Stimulated activated CD4-positive, alpha-beta T cell treated with anti-CD3 and anti-CD28 coated beads, Interleukin-15, amount 100 ng/mL, for 1 hour (primary cell): ENCODE measurements at places on chromosomes 7 and 10.

DNA sequence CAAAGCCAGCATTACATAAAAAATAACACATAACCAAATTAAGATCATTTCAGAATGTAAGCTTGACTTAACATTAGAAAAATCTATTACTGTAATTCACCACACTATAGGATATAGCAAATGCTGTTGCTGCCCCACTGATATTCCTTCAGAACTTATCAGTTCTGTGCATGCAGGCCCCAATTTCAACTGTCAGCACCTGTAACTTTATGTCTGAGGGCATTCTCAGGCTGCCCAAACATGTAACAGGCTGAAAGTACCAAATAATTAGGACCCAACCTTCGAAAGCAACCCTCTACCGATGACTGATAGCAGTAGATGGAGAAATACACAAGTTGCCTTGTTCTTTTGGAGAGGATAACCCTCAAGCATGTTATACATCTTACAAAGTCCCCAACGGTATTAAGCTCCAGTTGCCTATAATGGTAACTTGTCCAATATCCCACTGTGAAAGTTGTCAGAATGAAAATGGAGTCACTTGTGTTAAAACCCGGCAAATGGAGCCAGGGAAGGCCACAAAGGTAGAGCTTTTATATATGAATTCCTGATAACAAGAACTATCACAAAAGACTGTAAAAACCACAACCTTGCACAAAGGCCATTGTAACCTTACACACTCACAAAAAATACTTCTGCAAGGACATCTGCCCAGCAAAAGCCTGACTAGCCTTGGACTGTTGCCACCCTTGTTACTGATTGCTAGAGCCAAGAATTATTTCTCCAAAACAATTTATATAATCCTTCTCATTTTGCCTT lies 66.9 kb upstream of the ZNF746 start:
- no peak for DNase-seq

DNA sequence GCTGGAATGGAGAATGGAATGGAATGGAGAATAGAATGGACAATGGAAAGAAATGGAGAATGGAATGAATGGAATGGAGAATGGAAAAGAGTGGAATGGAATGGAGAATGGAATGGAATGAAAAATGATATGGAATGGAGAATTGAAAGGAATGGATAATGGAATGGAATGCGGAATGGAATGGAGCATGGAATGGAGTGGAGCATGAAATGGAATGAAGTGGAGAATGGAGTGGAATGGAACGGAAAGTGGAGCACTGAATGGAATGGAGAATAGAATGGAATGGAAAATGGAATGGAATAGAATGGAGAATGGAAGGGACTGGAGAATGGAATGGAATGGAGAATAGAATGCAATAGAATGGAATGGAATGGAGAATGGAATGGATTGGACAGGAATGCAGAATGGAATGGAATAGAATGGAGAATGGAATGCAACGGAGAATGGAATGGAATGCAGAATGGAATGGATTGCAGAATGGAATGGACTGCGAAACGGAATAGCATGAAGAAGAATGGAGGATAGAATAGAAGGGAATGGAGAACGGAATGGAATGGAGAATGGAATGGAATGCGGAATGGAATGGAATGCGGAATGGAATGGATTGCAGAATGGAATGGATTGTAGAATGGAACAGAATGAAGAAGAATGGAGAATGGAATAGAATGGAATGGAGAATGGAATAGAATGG lies 89.4 kb downstream of the NSUN6 start:
- no peak for DNase-seq

DNA sequence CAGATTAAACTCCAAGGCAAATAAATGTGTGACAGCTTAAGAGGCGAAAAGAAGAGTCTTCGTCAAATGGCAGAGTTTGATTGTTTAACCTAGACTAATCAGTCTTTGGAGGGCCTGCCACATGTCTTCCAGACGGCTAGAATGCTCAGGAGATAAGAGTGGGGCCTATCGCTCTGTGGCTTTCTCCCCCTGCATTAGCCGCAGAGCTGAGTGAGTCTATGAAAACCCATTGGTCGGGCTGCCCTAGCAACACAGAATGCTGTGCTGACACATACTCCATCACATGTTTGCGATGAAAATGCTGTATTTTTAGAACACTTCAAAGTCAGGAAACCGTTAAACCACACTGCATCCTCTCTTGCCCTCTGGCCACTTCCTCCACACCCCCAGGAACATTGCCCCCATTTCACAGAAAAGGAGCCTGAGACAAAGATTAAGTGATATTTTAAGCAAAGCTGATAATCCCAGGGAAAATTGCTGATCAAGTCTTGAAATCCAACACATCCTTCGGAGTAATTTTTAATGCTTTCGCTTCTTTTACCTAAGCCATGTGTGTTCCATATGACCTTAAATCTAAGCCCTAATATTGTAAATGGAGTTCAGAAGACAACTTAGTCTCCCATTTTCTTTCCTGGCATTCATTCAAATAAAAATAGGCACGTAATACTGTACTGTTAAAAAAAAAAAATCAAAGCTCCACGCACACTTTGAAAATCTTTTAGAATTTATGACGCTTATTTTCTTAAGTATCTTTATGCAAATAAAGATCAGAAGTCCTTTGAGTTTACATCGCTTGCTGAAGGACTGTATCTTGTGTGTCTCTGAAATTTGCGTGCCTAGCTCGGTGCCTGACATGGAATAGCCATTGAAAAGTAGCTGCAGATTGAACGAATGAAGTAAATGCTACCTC lies 161.2 kb downstream of the CELF2 start:
- DNase-seq = peak; percentile 37

GRCh38 chr10:26844396-26844975 lies 16.3 kb downstream of the ABI1 start:
- DNase-seq = no peak

DNA sequence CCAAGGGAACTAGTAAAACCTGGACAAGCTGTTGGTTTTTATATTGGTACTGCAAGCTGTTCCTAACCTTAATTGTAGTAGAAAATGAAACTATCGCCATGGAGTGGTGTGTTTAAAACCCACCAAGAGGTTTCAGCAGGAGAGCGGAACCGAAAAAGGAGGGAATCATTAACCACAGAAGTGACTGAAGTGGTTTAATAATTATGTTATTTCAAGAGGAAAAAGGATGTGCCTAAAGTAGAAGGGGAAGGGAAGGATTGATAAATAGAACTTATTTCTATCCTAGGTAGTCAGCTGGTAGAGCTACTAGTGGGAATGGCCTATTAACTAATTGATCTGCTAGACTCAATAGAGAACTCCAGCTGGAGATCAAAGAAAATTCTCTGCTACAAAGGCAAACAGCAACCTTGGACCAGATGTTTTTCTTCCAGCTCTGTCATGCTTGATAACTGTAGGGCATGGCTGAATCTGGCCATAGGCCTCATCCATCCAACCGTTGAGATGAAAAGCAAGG lies 91.8 kb downstream of the BAMBI start:
- no peak for DNase-seq

DNA sequence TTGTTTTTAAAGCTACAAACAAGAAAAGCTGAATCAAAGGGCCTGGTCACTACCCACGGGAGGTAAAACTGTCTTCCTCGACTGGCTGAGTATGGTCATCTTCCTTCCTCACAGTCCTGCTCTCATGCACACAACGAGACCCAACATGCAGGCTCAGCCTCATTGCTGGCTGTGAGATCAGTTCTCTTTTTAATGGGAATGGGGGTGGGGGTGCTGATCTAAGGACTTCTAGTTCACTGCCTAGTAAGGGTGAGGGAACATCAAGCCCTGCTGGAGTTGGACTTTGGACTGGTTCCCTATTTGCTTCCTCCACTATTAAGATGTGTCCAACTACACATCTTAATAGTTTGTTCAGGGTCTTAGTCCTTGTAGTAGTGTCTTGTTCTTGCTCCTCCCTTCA lies 48.2 kb downstream of the ABCB4 start:
- DNase-seq = no peak

GRCh38 chr7:30531286-30531685 lies 26.7 kb upstream of the GGCT start:
- no peak for DNase-seq

DNA sequence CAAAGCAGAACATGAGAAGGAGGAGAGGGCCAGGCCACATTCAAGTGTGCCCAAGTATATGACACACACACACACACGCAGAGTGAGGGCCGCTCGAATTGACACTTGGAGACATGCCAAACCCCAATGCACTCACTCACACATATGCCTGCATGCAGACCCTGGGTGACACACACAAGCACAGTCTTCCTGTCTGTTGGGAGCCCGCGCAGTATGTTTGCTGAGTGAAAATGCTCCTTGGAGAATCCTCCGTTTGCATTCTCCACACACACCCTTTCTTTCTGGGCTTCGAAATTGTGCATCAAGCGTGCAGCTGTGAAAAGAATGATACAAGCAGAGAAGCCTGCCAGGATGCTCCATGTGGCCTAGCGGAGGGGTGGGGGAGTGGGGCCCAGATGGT lies 120.9 kb downstream of the PLXNA4 start:
- no peak for DNase-seq

DNA sequence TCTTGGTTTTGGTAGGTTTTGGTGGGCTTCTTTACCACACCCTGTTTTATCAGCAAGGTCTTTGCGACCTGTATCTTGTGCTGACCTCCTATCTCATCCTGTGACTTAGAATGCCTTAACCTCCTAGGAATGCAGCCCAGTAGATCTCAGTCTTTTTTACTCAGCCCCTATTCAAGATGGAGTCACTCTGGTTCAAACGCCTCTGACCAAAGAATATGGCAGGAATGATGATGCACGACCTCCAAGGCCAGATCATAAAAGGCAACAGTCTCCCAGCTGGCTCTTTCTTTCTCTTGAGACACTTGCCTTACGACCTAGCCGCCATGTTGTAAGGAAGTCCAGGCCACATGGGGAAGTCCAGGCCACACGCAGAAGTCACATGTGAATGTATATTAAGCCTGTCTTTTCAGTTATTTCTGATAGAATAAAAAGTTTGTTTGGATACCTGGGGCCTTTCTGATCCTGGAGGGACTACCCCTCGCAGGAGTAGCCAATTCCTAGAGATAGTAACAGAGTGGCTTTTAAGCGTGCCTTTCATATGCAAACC lies 10.5 kb upstream of the RADIL start:
- no peak for DNase-seq

DNA sequence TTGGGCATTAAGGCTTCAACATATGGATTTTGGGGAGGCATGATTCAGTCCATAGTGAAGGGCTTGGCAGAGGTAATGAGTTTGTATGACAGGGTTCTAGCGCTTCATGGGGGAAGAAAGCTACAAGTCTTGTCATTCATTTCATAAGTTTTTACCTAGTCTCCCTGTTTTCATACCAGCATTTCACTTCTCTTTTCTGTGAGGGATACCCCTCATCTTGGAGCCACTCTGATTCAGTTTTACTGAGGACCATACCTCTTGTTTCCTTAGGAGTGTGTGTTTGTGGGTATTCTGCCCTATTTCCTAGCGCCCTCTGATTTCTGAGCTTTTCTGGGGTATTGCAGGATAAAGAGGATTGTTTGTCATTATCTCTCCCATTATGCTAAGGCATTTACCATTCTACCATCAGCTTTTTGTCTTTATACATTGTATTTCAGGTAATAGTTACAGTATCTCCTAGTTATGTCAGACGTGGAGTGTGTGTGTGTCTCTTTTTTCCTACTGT lies 6.8 kb downstream of the RSBN1L start:
- no peak for DNase-seq

DNA sequence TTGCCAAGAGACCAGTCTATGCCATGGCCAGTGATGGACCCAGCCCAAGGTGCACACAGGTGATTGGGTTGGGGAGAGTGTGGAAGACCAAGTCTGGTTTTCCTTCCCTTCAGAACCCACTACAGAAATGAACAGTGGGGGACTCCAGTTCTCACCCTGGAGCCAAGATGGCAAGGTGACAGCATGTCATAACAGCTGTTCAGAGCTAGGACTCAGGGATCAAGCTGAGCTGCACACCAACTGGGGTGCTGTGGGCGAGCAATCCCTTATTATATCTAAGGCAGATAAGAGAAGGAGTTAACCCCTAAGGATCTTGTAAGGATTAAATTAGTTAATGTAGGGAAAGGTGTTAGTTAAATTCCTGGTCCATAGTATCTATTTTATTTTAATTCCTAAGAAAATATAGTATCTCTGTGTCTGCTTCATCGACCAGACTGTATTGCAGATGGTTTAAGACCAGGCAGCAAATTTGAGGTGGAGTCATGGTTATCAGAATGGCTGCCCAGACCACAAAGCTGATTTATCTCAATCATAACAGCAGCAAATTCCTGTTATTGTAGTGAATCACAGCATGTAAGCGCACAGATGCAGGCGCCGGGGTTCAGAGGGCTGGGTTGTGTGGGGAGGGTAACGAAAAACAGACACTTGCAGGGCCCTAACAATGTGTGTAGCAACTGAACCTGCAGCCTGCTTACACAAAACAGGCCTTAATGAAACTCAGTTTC lies 208.7 kb upstream of the ZNF32 start:
- no peak for DNase-seq

DNA sequence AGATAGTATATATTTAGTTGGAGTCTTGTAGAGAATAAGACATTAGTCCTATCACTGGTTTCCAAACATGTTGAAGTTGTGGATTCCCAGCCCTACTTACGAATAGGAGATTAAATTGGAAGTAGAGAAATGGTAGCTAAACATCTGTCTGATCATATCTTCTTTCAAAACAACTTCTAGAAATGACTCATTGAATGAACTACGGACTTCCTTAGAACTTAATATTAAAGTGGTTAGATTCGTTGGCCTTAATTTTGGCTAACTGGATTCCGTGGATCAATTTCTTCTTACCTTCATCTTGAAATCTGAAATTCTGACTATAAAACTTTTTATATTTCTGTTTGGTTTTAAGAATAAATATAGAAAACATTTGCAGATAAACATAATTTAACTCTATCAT lies 3.4 kb downstream of the PHF14 start:
- DNase-seq = no peak

DNA sequence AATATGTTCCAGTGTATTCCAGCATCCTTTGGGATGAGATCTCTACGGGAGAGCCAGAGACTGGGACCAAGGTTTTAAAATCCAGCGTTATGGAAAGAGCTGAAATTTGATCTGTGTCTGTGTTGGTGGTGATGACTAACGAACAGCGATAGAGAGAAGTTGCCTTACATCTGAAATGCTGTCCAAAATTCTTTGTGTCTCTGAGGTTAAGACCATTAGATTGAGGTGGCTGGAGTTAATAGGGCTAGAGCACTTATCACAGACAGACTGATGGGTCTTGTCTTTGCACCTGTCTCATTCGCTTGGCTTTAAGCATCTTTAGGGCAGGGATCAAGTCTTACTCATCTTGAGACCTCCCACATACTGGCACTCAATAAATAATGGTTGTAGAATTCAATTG lies 41.0 kb upstream of the RAPGEF5 start:
- DNase-seq = no peak
